ENCODE measurements at places on chromosomes 2 and 18.

DNA sequence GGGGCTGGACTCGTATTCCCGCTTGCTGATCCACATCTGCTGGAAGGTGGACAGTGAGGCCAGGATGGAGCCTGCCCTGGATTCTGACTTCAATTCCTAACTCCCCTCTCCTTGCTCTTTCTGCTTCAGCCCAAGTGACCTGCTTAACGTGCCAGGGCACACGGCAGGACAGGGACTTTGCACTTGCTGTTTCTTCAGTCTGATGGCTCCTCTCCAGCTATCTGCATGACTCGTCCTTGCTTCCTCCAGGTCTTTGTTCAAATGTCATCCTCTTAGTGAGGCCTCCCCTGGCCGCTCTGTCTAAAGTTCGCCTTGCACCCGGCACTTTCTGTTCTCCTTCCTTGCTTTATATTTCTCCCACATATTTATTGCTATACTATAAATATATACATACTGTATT is 357.6 kb downstream of the MTX2 start:
- no peak for DNase-seq

DNA sequence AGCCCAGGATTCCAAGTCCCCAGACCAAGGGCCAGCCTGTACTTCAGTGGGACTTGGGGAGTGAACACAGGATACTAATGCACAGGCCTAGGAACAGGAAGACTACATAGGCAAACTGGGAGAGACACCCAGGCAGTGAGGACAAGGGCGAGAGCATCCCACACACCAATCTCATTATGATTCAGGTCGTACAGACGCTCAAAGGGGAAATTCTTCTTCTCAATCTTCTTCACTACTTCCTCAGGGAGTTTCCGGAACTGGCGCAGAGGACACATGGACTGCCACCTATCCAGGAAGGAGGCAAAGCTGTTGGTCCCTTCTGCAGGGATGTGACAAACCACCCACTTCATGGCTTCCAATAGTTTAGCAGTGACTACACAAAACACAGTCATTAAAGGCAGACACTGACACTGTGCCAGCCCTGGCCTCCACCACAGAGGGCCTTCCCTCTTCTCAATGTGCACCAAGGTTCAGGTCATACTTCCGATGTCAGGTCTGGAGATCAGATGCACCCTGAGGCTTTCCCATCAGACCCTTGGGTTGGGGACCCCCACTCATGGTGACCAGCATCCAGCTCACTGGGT is 18.0 kb downstream of the SNRNP200 start:
- DNase-seq = no peak

- no peak for DNase-seq
These were observed 97.7 kb downstream of the NBEAL1 start for GRCh38 chr2:203112342-203112741.

- DNase-seq = no peak
These were observed 65.2 kb upstream of the SNTG2 start for GRCh38 chr2:885230-886071.

- DNase-seq = no peak
These were observed 993 bp downstream of the COX7A2L start for GRCh38 chr2:42359965-42360483.

GRCh38 chr2:52931660-52932059 is 835.9 kb upstream of the CHAC2 start:
- DNase-seq = no peak

GRCh38 chr2:3248754-3249475 is 128.7 kb downstream of the EIPR1 start:
- no peak for DNase-seq

DNA sequence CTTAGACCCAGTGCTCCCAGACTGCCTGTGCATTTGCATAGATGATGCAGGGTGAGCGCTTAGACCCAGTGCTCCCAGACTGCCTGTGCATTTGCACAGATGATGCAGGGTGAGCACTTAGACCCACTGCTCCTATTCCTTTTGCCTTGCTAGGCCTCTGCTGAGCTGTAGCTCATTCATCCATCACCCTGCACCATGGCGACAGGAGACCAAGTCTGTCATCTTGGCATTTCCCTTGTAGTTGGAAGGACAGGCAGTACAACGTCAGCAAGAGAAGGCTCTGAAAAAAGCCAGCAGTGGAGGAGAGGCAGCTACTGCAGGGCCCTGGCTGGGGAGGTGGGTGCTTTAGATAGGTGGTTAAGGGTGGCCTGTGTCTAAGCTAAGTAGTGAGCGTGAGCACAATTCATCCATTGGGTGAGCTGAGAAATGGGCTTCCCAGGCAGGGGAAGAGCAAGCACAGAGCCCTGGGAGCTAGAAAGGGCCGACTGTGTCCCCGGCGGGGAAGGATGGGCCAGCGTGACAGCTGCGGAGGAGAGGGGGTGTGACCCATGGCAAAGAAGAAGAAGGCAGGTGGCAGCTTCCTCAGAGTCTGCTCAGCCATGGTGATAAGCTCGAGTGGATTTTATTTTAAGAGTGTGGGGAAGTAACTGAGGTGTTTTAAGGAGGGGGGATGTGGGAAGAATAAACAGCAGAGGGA is 108.8 kb downstream of the LPIN1 start:
- no peak for DNase-seq

DNA sequence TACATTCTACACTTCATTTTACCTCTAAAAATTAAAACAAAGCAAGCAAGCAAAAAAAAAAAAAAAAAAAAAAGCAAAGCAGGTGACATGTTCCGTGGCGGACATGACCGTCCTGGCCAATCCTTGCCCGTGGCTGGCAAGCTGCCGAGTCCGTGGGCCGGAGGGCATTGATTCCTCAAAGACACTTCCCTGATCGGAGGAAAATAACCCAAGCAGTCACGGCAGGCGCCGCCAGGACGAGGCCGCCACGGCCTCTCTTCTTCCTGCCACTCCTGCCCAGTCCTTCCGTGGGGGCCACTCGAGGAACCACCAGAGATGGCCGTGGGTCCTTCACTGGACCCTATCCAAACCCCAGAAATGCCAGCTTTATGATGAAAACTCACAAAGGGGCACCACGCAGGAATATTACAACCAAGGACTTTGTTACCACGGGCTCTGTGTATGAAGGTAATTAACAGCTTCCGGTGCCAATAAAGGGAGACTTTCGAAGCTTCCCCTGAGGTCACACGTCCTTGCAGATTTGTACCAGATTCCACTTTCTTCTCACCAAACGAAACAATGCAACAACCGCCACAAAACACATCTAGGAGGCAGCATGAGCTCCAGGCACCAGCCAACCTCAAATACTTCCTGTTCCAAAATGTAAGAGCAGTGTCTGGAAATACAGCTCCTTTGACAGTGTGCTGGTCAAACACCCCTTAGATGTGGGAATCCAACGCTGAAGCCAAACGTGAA is 170.3 kb downstream of the HDAC4 start:
- no peak for DNase-seq

DNA sequence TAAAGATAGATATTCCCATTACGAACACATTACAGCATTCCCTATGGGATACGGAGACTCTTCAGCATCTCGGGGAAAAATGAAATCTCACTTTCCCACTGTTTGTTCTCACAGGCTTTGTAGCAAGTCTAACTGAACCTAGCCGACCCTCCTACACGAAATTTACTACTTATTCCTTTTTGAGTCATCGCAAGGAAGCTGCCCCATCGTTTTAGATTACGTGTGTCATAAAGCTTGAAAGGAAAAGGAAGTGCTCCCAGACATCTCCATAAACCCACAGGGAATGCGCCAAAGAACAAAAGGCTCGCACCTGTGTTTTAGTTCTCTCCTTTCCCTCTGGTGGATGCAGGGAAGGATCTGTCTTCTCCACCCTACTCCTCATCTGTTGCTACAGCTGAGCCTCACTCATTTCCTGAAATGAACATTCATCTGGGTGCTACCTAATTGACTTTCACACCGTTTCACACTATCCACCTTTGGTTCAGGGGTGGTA is 76.2 kb upstream of the STK39 start:
- DNase-seq = no peak

DNA sequence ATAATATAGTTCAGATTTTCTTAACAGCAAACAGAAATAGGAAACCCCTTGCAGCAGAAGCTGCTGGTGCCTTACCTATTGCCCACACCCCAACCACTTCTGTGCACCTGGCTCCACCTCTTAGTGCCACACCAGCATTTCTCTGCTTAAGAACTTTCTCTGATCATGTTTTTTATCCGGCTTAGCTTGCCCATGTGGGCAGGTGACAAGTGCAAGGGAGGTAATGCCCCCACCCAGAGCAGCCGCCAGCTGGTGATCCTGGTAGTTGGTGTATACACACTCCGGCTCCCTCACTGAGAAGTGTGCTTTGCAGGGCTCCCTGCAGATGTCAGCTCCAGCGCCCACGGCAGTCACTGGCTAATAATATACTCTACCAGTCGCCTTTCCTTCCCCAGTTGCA is 126.3 kb downstream of the ALPK2 start:
- DNase-seq = no peak

GRCh38 chr18:3624935-3625741 is 175.2 kb downstream of the TGIF1 start:
- DNase-seq = no peak

GRCh38 chr2:148602885-148603561 is 41.5 kb upstream of the EPC2 start:
- DNase-seq = no peak

GRCh38 chr2:21939967-21940366 is 816.2 kb downstream of the TDRD15 start:
- no peak for DNase-seq

DNA sequence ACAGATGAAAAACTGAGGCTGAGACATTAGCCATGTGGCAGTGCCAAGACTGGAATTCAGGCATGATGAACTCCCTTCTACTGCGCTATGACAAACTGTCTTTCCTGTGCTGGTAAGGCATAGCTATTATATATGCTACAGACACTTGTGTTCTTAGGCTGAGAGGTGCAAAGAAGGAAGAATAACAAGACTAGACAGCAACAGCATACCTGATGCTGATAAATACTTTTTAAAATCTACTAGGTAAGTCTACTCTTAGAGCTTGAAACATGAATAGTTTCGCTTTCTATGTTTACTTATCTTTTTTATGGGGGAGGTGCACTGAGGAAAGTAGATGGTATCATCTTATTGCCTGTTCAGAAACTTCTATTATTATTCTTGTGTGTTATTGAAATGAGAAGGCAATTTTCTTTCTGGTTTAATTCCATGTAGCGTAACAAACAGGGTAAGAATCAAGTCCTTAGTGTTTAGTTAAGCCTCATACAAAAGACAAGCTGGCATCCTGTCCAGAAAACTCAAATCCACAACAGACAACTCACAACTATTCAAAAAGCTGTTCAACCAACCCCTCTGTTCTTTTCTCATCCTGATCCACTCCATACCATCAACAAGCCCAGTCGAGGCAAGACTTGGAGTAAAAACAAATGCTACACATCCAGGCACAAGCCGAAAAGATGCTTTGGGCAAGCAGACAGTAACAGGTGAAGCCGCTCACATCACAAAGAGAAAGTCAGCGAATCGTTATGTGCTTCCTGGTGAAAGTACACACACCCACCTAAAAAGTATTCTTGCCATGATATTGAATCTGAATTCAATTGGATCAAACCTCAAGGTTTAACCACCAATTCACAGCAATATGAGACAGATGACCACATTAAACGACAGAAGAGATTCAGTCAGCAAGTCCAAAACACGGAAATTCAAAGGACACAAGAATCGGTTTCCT is 1.5 kb downstream of the TTC32 start:
- peak; percentile 49 for DNase-seq

DNA sequence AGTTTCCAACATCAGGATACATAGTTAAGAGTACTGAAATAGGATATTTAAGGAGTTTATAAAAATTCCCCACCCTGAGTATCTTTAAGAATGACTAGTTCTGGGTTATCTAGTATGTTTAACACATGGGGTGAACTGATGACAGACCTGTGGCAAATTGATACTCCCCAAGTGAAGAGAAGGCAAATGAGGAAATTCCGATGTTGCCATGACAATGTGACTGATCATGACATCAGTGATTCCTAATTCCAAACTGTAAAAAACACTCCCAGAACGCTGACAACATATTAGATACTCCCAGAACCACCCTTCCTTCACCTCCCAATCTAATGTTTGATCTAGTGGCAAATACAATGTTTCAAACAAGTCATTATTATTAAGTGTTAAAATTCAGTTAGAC is 77.6 kb downstream of the RBMS1 start:
- no peak for DNase-seq

GRCh38 chr2:29123617-29124349 is 8.6 kb downstream of the CLIP4 start:
- DNase-seq = no peak

DNA sequence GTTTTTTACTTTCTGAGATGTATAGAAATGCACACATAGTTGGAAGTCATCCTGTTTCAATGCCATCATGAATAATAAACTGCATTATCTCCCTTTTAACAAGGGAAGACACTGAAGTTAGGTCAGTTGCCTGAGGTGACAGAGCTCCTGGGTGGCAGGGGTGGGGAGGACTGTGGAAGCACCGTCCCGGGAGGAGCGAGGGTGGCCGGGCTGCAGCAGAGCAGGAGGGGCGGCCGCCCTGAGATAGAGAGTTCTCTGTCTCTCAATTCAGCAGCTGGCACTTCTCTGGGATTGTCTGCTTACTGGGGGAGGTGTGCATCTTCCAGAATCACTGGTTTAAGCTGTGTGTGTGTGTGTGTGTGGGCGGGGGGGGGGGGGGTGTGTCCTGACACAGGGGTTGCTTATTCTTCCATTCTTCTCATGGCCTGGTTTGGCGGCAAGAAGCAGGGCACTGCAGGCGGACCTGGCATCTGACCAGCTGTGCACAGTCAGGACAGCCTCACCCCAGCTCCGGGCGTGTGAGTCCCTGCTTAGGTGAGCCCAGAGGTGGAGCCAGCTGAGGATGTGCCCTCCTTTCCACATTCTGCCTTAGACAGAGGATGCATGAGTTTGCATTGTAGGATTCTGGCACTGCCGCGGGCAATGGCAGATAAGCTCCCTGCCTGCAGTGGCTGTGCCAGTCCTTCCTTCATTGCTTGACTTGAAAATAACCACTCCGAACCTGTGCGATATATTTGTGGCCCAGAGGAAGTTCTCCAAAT is 40.4 kb downstream of the VWA3B start:
- DNase-seq = no peak

GRCh38 chr2:43127941-43128558 is 98.4 kb downstream of the ZFP36L2 start:
- DNase-seq = no peak

DNA sequence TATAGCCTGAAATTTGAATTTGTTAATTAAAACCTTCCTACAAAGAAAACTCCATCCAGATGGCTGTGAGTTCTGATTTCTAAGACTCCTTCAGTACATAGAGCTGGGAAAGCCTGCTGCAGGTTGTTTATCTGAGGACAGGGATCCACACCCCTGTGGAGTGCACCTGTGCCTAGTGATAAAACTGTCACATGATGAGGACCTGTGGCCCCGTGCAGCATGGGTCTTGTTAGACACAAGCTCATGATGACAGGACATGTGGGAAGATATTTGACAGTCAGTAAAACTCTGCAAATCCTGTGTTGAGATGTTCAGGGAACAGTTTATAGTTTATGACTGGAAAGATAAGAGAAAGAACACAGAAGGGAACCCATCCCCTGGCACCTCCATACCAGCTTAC is 133.2 kb upstream of the TMEM18 start:
- no peak for DNase-seq

- DNase-seq = no peak
These were observed 3.7 kb downstream of the ALPG start for GRCh38 chr2:232410238-232410900.

- DNase-seq = no peak
These were observed 106.8 kb downstream of the SLC39A10 start for GRCh38 chr2:195763866-195764265.

GRCh38 chr2:231461516-231461971 is 2.7 kb downstream of the NCL start:
- no peak for DNase-seq

- DNase-seq = no peak
These were observed 48.5 kb downstream of the SERPINB7 start for GRCh38 chr18:63823516-63824219.
